Nephron progenitor cell (in vitro differentiated cells): ENCODE measurements at places on chromosomes 5 and 9.

DNA sequence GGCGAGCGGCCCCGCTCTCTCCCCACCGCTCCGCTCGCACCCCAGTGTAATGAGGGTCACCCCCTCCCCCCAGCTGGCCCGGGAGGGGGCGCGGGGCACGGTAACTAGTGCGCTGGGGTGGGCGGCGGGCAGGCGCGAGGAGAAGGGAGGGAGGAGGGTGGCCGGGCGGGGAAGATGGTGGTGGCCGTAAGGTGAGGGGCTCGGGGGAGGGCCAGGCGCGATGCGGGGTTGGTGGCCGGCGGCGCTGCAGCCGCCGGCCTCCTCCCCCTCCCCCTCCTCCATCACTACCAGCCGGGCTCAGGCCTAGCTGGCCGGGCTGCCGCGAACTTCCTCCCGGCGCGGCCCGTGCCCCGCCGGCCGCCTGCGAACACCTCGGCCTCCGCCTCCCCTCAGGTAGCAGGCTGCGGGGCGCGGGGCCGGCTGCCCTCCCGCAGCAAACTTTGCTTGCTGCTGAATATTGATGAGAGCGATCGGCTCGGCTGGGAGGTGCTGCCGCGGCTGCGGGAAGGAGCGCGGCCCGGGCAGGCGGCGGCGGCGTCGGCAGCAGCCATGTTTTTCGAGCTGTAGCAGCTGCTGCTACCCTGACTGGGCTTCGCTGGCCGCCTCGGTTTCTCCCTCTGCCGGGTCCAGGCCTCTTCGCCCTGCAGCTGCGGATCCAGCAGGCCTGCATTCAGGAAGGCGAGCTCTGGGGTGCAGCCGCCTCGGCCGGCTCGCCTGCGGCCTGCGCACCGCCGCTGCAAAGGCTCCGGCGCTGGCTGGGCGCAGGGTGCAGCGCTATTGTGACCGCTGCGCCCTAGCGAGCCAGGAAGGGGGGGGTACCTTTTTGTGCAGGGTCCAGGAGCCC is 502 bp downstream of the NSD1 start:
- DNase-seq, result peak; percentile 78

DNA sequence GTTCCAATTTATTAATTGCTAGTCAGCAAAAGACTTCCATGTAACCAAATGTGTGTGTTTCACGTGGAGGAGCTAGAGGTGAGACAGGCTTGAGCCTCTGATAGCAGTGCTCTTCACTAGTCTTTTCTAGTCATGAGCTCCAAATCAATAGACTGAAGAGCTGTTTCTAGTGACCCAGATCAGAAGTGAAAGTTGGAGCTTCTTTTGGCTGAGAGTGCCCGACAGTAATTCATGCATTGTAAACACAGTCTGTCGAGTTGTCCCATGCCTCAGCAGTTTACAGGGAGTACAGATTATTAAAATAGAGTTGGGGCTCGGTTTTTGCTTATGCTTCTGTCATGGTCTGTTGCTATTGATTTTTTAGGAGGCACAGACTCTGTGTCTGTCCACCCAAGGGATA is 793.1 kb downstream of the DTWD2 start:
- DNase-seq, result no peak

GRCh38 chr9:31807574-31808256 is 576.7 kb upstream of the ACO1 start:
- no peak for DNase-seq

GRCh38 chr5:164277720-164278119 is 772.3 kb downstream of the MAT2B start:
- DNase-seq, result no peak
